ENCODE measurements at places on chromosomes 1 and 21.

GRCh38 chr1:31241321-31241720 lies 1.6 kb upstream of the NKAIN1 start:
- DNase-seq: no peak

GRCh38 chr1:223662943-223663342 lies 2.6 kb downstream of the CAPN8 start:
- DNase-seq: no peak

DNA sequence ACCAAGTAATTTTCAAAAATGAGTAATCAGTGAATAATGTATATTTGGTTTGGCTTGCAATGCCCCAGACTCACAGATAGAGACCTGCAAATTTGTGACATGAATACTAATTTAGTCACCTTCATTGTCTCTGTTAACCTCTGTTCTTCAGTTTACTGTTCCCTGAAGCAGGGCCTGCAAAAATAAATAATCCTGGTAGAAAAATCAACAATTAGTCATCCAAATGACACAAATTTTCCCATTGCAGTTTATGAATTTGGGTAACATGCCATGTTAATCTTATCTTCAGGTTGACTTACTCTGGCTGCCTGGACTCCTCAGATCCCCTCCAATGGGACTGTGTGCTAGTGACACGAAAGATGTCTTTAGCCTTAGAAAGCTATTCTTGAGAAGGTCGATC lies 289.5 kb downstream of the PAPPA2 start:
- DNase-seq: no peak

- DNase-seq: no peak
Observed at GRCh38 chr1:162389021-162389818, 7.7 kb downstream of the C1orf226 start.

DNA sequence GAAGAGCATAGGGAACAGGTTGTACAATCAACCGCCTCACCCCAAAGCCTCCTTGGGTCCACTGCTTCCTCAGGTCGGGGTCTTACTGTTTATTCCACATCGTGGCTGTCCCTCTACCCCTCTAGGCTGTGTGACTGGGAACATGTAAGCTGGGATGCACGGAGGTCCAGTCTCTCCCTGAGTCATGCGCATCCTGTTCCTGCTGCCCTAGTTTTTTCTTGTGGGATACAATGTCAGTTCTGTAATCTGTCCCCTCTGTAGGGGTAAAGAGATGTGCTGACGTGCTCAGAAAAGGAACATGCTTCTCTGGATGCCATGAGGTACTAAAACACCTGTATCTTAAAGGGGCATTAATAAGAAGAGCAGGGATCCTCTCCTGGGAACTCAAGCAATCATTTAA lies 66.2 kb downstream of the SLC45A1 start:
- DNase-seq: no peak

- peak; percentile 85 for DNase-seq
Observed at GRCh38 chr1:44084998-44085675, 33.5 kb upstream of the KLF17 start.
